ENCODE measurements at places on chromosomes 16 and 17. TPM values are rescaled to one million over a fixed set of nuclear protein-coding genes. Genes with fewer than 3 reads are reported as not detected.

CA7 gene
- not detected for total RNA-seq

KRT33B gene
- total RNA-seq: not detected

PRSS22 gene
- total RNA-seq: 16.5 TPM

PLEKHH3 gene
- 82.3 TPM for total RNA-seq

CACNG3 gene
- not detected for total RNA-seq

TSPAN10 gene
- 0.87 TPM for total RNA-seq

VPS35 gene
- total RNA-seq: 33.8 TPM

SPNS1 gene
- 13.6 TPM for total RNA-seq

ST6GALNAC2 gene
- total RNA-seq: 5.0 TPM

Data from pancreas (tissue), 10 donors.